ENCODE measurements at places on chromosomes 5 and 9.

GRCh38 chr5:108259306-108259705, 122.6 kb downstream of the FBXL17 start:
- peak; percentile 19 for DNase-seq

- DNase-seq = peak; percentile 11
These were observed 1.3 kb downstream of the MED10 start for GRCh38 chr5:6376974-6377520.

DNA sequence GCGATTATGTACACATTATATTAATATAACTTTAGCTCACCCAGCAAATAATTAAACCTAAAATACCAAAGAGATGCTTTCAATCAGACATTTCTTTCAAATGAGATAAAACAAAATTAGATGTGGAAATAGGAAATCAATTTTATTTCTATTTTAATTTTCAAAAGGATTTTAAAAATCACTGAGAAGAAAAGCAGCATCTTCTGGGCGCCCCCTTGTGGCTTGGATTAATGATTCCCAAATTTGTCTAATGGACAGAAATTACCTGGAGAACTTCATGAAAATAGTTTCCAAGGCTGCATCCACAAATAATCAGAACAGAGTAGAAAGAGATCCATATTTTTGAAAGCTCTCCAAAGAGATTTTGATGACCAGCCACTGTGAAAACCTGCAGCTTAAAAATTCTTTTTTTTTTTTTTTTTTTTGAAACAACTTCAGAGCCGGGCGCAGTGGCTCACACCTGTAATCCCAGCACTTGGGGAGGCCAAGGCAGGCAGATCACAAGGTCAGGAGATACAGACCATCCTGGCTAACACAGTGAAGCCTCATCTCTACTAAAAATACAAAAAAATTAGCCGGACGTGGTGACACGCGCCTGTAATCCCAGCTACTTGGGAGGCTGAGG, 50.9 kb upstream of the CEMIP2 start:
- DNase-seq = peak; percentile 34

- DNase-seq = no peak
These were observed 209.4 kb downstream of the ADAMTSL1 start for GRCh38 chr9:18683312-18683711.

DNA sequence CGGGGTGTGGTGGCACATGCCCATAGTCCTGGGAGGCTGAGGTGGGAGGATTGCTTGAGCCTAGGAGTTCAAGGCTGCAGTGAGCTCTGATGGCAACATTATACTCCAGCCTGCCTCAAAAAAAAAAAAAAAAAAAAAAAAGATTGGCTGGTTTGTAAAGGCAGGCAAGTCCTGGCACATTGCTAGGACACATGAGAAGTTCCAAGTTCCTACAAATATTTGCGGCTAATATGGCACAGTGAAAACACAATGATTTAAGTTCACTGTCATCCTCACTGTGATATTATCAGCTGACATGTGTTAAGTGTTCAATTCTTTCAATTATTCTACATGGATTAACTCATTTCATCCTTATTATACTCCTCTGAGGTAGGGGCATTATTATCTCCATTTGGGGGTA, 20.1 kb downstream of the TMEM268 start:
- no peak for DNase-seq

DNA sequence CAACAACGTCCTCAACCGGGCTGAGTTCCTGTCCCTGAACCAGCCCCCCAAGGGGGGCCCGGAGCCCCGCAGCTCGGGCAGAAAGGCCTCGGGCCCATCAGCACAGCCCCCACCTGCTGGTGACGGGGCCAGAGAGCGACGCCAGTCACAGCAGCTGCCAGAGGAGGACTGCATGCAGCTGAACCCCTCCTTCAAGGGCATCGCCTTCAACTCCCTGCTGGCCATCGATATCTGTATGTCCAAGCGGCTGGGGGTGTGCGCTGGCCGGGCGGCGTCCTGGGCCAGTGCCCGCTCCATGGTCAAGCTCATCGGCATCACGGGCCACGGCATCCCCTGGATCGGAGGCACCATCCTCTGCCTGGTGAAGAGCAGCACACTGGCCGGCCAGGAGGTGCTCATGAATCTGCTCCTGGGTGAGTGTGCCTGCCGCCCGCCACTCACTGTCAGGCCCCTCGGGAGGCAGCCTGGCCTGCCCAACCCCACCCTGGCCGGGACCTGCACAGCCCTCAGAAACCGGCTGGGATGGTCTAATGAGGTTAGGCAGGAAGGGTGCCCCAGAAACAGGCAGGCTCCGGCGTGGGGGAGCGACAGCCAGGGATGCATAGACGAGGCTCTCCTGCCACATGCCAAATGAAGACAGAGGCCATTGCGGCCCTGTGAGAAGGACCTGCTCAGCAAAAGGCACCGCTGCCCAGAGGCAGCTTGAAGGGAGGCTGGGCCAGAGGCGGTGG, 678 bp downstream of the PLPP7 start:
- no peak for DNase-seq

DNA sequence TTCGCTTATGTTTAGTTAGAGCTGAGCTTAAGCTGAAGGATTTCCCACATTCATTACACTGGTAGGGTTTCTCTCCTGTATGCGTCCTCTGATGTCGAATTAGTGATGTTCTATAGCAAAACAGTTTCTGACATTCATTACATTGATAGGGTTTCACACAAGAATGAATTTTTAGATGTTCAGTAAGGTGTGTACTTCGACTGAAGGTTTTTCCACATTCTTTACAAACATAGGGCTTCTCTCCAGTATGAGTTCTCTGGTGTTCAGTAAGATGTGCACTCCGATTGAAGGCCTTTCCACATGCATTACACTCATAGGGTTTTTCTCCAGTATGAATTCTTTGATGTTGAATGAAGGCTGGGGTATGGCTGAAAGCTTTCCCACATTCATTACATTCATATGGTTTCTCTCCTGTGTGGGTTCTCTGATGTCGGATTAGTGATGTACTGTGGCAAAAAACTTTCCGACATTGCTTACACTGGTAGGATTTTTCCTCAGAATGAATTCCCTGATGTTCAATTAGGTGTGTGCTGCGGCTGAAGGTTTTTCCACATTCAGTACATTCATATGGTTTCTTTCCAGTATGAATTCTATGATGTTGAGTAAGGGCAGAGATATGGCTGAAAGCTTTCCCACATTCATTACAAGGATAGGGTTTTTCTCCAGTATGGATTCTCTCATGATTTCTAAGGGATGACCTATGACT, 14.6 kb downstream of the ZNF883 start:
- DNase-seq = no peak

- no peak for DNase-seq
These were observed 1.3 kb downstream of the RPP25L start for GRCh38 chr9:34610434-34611206.

DNA sequence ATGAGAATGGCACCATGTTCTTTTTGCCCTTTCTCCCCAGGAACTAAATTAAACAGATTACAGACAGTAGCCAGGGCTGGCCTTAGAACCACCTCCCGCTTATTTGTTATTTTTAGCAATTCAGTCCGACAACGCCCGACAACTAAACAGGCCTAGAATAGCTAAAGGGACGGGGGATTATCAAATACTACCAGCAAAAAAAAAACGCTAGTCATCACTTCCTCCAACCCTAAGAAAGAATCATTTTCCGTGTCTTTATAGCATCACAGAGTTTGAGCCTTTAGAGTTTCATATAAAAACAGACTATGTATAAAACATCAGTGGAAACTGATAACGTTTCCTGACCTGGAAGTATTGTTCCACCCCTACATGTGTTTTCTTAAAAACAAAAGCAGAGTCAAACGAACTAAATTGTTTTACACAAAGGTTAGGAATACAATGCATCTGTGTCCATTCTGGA, 35.3 kb downstream of the PFDN1 start:
- DNase-seq = no peak

GRCh38 chr9:84669288-84670137, at the start of gene NTRK2:
Gene NTRK2, plus strand, starts transcription at chr9:84669729. Its CDS starts 1,020 bp downstream, at chr9:84670749.
- peak; percentile 43 for DNase-seq

GRCh38 chr5:115807654-115808052, 8.8 kb downstream of the CDO1 start:
- DNase-seq = no peak

- peak; percentile 52 for DNase-seq
These were observed 255.6 kb downstream of the NR3C1 start for GRCh38 chr5:143147902-143148301.

GRCh38 chr9:122076773-122077172, 16.3 kb downstream of the TTLL11 start:
- no peak for DNase-seq

DNA sequence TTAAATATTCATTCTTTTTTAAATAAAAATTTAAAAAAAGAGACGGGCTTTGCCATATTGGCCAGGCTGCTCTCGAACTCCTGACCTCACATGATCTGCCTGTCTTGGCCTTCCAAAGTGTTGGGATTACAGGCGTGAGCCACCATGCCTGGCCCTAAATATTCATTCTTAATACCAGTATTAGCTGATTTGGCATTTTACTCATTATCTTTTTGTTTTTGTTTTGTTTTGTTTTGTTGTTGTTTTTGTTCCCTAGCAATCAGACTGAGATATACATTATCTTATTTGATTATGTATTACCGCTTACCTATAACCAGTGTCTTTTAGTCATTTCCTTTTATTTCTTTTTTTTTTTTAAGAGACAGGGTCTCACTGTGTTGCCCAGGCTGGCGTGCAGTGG, 37.9 kb downstream of the RNF44 start:
- no peak for DNase-seq

GRCh38 chr5:170482511-170482910, 21.3 kb upstream of the KCNIP1 start:
- DNase-seq = peak; percentile 49

GRCh38 chr9:89743573-89744254, 138.9 kb downstream of the GADD45G start:
- no peak for DNase-seq

DNA sequence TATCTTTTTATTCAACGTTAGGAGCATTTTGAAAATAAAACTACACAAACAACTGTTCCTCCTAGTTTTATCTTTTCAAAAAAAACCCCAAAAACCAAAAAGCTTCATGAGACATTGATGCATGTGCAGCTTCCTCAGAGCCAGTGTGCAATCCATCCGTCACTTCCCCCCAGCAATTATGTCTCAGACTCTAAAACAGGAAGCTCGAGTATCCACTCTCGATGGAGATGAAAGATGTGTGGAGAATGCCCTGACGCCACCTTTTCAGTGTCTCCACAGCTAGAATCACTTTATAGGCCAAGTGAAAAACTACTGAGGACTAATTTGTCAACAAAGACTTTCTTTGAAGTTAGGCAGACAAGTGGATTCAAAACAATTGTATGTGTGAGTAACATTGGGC, 408.9 kb upstream of the SMARCA2 start:
- no peak for DNase-seq

DNA sequence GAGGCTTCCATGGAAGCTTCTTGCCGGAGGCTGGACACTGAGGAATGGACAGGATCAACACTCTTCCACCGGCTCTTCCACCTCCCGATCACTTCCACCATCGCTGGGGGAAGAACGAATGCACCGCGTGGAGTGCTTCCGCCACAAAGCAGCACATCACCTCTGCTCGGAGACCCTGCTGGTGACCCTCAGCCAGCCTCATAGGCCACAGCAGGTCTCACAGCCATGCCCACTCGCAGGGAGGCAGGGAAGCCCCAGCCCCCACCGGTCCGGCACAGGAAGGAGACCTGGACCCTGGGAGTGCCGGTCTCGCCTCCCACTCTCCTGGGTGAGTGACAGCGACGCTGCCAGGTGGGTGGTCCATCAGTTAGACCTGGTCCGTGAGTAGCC, 4.7 kb downstream of the MRPL36 start:
- DNase-seq = no peak

- peak; percentile 98 for DNase-seq
These were observed 51.9 kb downstream of the NEK6 start for GRCh38 chr9:124309667-124310084.

DNA sequence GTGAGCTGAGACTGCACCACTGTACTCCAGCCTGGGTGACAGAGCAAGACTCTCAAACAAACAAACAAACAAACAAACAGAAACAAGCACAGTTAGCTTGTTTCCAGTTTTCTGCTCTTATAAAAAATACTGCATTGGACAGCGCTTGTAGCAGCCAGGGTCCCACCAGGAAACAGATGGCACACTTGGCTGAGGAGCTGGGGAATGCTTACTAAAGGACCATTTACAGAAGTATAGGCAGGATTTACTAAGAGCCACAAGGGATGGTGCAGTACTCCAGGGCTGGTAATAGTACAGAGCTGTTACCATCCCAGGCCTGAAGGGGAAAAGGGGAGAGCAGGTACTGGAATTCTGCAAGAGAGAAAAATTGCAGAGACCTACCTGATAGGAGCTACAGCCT, 5.2 kb upstream of the ANKS6 start:
- DNase-seq = no peak

- DNase-seq = no peak
These were observed 566.2 kb downstream of the BNC2 start for GRCh38 chr9:16304301-16304700.

DNA sequence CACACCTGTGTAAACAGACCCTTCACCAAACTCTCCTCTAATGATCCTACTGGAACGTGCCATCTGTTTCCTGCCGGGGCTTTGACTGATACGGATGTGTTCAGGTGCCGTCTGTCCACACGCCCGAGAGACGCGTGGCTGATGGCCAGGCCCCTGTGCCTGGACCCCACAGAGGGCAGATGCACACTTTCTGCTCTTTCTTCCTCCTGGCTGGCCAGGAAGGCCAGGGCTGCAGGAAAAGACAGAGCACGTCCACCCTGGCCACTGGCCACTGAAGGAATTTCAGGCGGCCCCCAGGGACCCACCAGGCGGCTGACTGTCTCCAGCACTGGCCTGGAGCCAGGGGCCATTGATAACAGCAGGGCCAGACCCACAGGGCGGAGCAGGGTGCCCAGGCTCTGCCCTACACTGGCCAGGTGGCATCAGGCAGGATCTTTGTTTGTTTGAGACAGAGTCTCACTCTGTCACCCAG, 3.6 kb upstream of the ENG start:
- peak; percentile 44 for DNase-seq
